H9 (cell line): ENCODE measurements at places on chromosomes 2 and 18. TPM values are rescaled to one million over a fixed set of nuclear protein-coding genes. Genes with fewer than 3 reads are reported as not detected.

DNA sequence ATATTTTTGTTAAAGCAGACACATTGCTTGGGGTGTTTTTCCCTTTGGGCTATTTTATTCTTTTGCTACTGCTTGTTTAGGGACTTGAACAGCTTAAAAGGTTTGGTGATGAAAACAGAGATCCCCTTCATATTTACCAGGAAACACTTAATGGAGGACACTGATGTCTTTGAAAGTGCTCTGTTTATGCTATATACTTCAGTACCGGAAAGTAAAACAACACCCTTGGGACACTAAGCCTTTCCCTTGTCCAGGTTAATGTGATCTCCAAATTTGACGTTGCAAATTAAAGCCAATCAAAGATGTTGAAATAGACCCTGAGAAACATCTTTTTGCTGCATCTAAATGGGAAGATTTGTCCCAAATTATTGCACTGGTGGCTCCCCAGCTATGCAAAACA lies 564.6 kb upstream of the PKDCC start:
- no peak for DNase-seq

DNA sequence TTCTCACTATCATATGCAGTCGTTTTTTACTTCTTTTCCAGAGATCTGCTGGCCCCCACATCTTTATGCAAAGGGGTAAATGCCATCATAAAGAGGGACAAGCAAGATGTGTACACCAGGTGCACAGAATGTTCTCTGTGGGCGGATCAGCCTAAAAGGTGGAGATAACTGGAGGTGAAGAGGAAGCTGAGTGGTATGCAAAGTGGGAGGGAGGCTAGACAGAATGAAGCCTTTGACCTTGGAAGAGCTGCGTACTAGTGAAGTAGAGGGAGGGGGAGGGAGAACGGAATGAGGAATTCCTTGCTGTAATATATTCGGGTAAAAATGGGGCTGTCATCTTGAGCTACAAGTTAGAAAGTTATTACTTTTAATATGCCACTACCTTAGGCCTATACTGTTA lies 287.5 kb upstream of the VRK2 start:
- DNase-seq: no peak

GRCh38 chr2:96811917-96812316 lies 4.2 kb upstream of the CNNM3 start:
- no peak for DNase-seq

GCG gene
- total RNA-seq: not detected in 2 replicates

DNA sequence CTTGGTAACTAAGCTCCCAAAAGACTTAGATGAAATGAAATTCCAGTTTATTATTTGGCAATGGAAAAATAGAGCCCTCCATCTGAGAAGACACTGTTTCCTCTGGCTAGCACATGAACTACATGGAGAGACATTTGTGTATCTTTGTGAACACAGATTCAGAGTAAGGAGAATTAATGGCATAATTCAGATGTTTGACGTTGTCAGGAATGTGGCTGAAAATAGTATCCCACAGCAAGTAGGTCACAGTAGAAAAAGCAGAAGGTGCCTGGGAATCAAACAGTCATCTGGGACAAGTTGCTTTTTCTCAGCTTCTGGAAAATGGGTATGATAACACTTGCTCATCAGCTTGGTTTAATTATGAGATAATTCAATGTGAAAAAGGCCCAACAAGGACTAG lies 288.6 kb downstream of the PTPRM start:
- no peak for DNase-seq

- no peak for DNase-seq
Measured at GRCh38 chr18:50161597-50162205, 33.2 kb downstream of the MYO5B start.

GRCh38 chr2:240965905-240966456 lies 32.4 kb upstream of the SNED1 start:
- no peak for DNase-seq

DNA sequence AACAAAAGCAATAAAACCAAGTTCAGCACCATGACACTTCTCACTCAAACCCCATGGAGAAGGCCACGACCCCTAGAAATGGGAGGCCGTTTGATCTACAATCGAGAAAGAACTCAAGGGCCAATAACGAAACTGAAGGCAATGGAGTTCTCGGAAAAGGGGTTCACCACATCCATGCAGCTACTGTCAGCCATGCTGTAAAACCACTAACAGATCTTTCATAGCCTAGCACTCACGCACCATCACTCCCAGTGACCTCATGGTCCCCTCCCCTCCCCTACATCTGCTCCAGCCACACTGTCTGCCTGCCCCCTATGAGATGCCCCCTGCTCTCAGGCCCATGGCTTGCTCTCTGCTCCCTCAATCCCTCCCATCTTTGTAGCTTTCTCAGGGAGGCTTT lies 135.3 kb downstream of the TMEM163 start:
- DNase-seq: no peak

DNA sequence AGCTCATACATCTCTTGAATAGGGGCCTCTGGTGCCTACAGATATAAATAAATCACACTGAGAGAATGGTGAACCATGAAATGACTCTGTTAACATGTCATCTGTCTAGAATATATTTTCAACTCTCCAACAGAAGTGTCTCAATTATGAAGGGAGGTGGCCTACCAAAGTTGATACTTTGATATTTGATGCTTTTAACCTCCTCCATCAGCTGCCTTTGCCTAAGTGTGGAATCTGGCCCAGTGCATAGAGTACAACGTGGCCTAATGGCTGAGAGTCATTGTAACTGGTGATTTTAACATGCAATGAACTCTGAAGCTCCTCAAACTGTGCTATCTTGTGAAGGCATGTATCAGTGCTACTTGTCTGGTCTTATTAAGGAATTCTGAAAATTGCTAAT lies 93.4 kb downstream of the MYO3B start:
- DNase-seq: no peak

INO80D gene
- 45.7 and 46.0 TPM in 2 replicates for total RNA-seq

GRCh38 chr18:48049757-48050156 lies 119.3 kb upstream of the SMAD2 start:
- no peak for DNase-seq

DNA sequence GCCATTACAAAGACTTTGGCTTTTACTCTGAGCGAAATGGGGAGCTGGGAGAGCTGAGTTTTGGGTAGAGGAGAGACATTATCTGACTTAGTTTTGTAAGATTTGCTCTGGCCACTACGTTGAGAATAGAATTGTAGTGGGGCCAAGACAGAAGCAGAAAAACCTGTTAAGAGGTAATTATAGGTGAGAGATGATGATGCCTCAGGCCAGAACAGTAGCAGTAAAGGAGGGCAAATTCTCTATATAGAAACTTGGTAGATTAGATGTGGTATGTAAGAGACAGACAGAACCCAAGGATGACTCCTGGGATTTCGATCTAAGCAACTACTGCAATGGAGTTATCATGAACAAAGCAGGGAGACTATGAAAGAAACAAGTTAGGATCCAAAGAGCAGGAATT lies 17.4 kb upstream of the CREB1 start:
- no peak for DNase-seq

GRCh38 chr2:182870227-182870626 lies 3.8 kb upstream of the FRZB start:
- DNase-seq: peak; percentile 76

CELF4 gene
- total RNA-seq: 1.1 and 1.5 TPM in 2 replicates

HJURP gene
- 49.7 and 52.6 TPM in 2 replicates for total RNA-seq

DNA sequence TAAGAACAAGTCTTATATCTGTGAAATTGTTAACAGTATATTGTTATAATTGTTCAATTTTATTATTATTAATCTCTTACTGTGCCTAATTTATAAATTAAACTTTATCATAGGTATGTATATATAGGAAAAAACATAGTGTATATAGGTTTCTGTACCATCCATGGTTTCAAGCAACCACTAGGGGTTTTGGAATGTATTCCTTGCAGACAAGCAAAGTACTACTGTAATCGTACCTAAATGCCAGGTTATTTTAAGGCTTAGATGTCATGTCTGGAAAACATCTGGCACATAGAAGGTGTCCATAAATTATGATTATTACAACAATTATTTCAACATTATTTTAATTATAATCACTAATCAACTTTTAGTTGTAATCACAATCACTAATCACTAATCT lies 8.4 kb downstream of the ITSN2 start:
- no peak for DNase-seq

- no peak for DNase-seq
Measured at GRCh38 chr2:151138507-151138906, 123.2 kb downstream of the RBM43 start.
